SJCRH30 (cell line): ENCODE measurements at places on chromosomes 13 and 19.

DNA sequence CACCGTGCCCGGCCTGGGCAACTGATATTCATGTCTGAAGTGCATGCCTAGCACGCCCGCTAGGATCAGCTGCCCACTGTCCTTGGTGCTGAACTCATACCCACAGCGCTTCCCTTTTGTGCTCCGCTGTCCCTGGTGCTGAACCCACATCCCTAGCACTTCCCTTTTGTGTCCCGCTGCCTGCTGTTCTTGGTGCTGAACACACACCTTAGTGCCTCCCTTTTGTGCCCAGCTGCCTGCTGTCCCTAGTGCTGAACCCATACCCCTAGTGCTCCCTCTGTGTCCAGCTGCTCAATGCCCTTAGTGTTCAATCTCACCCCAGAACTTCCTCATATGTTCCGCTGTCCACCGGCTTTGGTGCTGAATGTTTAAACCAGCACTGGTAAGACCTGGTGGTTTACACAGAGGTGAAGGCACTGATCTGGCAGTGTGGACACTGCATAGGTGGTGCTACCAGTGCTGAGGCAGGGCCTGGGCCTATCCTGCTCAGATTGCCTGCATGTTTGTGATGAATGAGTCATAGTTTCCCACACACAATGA is 26.3 kb upstream of the SIGLEC11 start:
- no peaks in the 10 kb centered on the region for H3K27me3 ChIP-seq
- H3K27ac ChIP-seq, result no peak overlapping the region
- no peaks in the 10 kb centered on the region for H3K36me3 ChIP-seq
- peak; percentile 98 for DNase-seq

DNA sequence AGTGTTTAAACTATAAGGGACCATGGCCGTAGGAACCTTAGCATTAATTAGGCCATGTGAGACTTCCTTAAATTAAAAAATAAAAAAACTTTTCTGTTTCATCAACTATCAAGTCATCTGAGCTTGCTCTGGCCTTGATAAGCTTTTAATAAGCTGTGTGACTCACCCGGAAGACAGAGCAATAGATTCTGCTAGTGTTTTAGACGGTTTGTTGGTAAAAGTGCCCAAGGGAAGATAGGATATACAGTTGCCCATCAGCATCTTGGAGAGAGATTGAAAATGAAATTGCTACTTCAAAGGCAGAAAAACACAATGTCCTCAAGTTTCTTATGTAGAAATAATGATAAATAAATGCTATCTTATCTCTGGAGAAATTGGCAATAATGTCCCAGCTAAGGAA is 31.2 kb upstream of the RCBTB2 start:
- DNase-seq, result no peak
- no peak overlapping the region for H3K4me3 ChIP-seq
- H3K27ac ChIP-seq, result no peak overlapping the region
- no peaks in the 10 kb centered on the region for H3K27me3 ChIP-seq

- peaks cover 30% of the 10 kb centered on the region for H3K4me1 ChIP-seq
- no peaks in the 10 kb centered on the region for H3K36me3 ChIP-seq
- peak overlapping the region; percentile 26 for H3K27ac ChIP-seq
- H3K4me3 ChIP-seq, result no peak overlapping the region
These were observed 150.1 kb downstream of the SHISA2 start for GRCh38 chr13:25901460-25902376.

GRCh38 chr13:28685892-28686291 is 27.0 kb downstream of the POMP start:
- H3K36me3 ChIP-seq, result no peaks in the 10 kb centered on the region
- no peaks in the 10 kb centered on the region for H3K27me3 ChIP-seq
- DNase-seq, result no peak
- no peaks in the 10 kb centered on the region for H3K4me1 ChIP-seq
